ENCODE measurements at places on chromosomes 2 and 18. TPM values are rescaled to one million over a fixed set of nuclear protein-coding genes. Genes with fewer than 3 reads are reported as not detected.

- DNase-seq, result no peak
Observed at GRCh38 chr2:63729362-63729761, 112.3 kb upstream of the UGP2 start.

The RFX8 gene
- total RNA-seq, result not detected

The SH2D6 gene
- total RNA-seq, result not detected

DNA sequence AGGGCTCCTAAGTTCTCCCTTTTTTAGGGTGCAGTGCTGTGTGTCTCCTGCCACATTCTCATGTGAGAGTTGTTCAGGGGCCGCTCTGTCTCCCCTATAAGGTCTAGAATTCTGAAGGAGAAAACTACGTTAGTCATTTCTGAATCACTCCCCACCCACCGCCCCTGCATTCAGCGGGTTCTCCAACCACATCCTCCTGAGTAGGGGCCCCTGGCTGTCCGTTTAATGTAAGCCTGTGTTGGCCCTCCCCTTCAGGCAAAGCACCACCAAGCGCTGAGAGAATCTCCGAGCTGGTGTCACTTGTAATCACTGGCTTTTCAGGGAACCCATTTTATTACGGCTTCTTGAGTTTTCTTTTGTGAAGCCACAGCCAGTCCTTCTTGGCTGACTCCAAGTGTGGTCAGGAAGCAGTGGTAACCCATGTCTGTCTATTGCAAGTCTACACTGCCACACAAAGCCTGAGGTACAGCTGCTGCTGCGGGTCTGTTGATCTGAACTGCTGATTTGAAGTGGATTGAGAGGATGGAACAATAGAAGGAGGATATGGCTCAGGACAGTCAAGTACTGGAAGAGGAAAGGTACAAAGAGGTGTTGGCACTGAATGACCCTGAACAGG is 16.9 kb downstream of the LCT start:
- DNase-seq, result no peak

DNA sequence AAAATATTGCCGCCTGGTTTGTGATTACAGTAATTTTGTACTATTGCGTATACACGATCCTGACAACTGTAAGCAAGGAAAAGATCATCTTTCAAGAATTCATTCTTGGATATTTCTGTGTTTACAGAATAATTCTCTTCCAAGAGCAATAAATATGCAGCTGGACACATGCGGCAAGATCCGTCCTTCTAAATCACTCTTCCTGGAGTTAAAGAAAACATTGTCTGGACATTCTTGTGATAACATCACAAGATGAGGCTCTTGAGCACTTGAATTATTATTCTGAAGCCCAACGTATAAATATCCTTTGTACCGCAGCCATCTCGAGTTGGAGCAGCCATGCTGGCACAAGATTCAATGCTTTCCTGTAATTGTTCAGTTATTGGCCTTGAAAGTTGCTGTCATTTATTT is 9.9 kb downstream of the FHL2 start:
- no peak for DNase-seq

DNA sequence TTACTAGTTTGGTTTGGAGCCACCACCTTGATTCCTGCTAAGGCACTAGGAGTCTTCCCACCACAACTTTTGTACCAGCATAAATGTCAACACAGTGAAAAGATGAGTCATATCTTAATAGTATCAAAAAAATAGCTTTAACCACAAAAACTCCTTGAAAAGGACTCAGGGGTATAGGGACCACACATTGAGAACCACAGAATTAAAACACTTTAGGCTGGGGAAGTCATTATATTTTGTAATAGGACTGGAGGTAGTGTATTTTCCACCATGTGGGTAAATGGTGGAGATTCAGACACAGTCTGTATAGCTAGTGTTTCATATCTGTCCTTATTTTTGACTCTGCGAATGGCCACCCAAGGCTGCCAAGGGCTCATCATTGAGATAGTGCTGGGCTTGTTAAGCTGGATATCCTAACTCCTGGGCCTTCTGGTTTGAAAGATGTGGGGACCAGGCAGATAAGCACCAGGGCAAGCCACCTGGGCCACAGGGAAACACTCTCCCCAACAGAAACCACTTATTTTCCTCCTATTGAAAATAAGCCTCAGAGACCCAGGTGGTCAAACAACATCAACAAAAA is 19.1 kb upstream of the FHL2 start:
- no peak for DNase-seq

The SKA1 gene
- total RNA-seq, result 1.2 TPM

GRCh38 chr2:14632133-14632936 is at the start of gene LRATD1:
LRATD1 (plus strand) TSS chr2:14632717; CDS start chr2:14633980, 1,263 bp downstream.
- peak; percentile 48 for DNase-seq

- DNase-seq, result no peak
Observed at GRCh38 chr2:36468463-36469105, 113.0 kb downstream of the CRIM1 start.

DNA sequence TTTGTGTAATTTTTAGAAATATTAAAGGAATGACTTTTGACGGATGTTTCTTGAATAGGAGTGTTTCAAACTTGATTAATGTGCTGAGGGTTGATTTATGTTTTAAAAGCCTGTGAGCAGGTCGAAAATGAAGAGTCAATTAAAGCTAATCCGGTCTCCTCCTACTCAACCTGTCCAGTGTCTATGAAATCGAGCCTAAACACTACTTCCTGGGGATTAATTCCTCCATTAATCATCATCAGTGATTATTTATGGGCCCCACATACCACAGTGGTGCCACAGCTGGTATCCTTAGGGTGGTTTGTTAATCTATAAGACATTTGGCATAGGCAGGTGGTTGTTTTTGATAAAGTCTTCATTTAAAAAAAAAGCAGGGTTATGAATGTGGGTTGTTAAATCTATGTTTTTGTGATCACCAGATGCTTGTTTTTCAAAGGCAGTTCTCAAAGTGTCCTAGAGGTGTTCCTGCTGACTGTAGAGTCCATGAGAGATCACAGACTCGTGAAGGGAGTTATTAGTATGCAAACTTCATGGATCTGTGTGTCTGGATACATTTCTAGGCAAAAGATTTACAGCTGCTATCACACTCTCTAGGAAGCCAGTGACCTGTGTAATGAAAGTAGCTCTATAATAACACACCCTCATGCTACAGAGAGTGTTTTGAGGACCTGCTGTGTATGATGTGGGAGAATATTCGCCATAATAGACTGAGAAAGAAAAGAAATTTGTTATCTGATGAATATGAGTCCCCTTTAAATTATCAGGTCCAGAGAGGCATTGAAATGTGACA is 308.6 kb downstream of the AKAIN1 start:
- no peak for DNase-seq

- DNase-seq, result no peak
Observed at GRCh38 chr2:197869041-197869440, 64.6 kb downstream of the PLCL1 start.

GRCh38 chr2:83959266-83959665 is 499.8 kb downstream of the SUCLG1 start:
- DNase-seq, result no peak

GRCh38 chr2:47028846-47029560 is 113.4 kb upstream of the MCFD2 start:
- DNase-seq, result no peak

DNA sequence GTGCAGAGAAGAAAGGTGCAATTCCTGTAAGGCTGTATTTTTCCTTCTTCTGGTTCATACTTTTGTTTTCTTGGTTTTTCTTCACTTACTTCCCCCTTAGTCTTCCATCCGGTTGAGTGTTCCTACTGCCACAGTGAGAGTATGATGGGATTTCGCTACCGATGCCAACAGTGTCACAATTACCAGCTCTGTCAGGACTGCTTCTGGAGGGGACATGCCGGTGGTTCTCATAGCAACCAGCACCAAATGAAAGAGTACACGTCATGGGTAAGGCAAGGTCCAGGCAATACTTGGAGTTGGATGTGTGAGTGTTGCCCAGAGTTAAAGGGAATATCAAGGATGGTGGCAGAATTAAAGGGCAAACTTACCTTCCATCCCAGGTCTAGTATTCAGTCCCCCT is 108.0 kb downstream of the DTNA start:
- no peak for DNase-seq

DNA sequence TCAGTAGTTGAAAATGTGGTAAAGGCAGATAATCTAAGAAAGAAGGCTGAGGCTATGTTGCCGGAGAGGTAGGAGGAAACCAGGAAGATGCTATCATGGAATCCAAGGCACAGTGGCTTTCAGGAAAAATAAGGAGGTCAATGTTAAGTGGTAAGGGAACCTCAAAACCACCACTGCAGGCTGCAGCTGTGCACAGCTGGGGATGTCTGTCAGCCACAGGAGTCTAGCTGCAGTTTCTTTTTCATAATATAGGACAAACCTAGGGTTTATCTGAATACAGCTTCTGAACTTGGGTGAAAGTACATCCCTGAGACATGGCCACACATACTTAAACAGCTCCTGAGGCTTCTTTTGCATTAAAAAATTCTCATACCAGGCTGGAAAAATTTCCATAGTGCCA is 93.9 kb downstream of the SLC5A7 start:
- no peak for DNase-seq

DNA sequence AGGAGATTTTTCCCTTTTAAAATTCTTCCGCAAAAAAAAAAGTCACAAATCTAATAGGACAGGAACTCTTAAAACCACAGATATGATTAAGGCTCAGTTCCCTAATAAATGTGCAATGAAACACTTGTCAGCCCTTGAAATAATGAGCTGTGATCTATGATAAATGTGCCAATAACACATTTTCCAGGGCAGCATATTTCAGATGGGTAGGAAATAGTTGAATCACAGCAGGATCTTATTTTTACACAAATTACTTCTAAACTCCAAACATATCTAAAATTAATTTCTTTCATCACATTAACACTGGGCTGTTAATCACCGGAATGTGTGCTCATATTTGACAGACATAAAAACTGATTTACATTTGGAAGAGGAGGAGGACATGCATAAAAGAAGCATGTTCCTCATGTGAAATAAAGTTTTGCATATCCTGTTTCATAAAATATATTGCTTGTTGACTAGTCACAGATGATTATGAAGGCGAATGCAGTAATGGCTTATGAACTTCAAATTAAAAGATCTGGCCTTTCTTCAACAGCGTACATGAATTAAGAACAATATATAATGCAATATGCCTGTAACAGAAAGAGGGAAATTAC is 281.4 kb downstream of the PAX3 start:
- no peak for DNase-seq

DNA sequence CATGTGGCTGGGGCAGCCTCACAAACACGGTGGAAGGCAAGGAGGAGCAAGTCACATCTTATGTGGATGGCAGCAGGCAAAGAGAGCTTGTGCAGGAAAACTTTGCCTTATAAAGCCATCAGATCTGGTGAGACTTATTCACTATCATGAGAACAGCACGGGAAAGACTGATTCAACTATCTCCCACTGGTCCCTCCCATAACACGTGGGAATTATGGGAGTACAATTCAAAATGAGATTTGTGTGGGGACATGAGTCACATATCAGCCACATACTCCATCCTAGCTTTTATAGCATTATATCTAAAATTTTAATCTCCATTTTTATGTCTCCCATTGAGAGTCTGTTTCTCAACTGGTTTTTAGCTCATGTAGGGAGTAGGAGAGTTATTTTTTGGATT is 45.7 kb downstream of the ICOS start:
- DNase-seq, result no peak

The PDE6D gene
- 15.2 TPM for total RNA-seq

The CASP10 gene
- 14.3 TPM for total RNA-seq

DNA sequence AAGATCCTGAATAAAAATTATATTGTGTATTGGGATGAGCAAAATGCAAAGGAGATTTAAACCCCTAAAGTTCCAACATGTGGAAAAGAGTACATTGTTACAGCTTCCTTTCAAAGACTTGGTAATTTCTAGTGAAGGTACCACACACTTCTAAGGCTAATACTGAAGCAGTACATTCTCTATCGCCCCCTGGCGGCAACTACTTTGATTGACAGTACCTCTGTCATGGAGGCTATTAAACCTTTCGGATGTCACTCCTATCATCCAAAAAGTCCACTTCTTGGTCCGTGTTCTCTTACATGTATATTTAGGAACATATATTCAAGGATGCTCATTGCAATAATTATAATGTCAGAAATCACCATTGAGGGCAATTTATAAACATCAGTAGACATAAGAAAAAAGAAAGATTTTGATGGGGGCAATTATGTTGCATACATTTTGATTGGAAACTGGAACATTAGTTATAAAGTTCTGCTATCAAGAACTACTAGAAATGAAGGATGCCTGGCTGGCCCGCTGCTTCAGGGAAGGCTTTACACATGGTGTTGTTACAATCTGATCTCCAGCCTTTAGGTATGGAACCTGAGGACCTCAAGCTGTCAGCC is 601.6 kb downstream of the CPS1 start:
- peak; percentile 85 for DNase-seq

The ANKRD53 gene
- total RNA-seq, result 6.3 TPM

- no peak for DNase-seq
Observed at GRCh38 chr2:63729831-63730230, 111.9 kb upstream of the UGP2 start.

The HOXD12 gene
- total RNA-seq, result not detected

The ZNF385B gene
- total RNA-seq, result not detected

DNA sequence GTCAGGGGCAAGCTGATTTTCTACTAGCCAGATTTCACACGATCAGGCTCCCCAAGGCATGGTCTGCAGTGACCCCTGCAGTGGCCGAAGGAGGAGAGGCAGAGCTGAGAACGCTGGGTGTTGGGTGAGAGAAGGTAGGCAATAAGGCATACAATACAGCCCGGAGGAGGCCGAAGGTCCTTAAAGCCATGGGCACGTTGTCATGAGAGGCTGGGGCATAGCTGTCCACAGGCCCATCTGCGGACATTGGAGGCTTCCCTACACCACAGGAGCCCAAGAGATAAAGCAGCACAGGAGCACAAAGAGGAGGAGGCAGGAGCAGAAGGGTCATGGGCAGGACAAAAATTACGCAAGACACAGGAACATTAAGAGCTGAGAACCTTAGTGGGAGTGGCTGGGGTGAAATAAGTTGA is 16.7 kb upstream of the BZW1 start:
- DNase-seq, result no peak

The NTSR2 gene
- 1.6 TPM for total RNA-seq

GRCh38 chr2:84958135-84959059 is 12.6 kb upstream of the KCMF1 start:
- no peak for DNase-seq

DNA sequence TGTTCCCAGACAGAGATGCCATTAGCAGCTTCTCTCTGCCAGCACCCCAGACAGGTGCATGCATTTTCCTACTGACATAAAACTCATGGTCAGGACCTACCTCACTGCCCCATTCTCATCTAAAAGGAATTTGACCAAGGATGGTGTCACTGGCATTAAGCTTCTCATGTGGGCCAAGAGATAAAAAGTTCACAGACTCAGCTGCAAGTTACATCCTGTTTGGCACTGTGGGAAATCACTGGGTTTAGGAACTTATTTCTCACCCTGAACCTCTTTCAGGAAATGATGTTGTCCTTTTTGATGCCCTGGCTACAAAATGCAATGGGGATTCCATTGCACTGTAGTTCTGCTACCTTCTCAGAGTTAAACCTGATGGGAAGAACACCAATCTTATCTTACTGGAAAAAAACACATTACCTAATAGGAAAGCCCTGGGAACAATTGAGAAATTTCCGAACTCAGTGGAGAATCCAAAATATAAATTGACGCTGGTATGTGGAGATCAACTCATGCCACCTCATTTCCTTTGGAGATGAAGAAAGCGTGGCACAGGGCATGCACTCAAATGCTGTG is 252.1 kb upstream of the COPS8 start:
- no peak for DNase-seq

Measured in omental fat pad (tissue), 4 donors.